Pericardium fibroblast (primary cell): ENCODE measurements at places on chromosomes 12 and 14. TPM values are rescaled to one million over a fixed set of nuclear protein-coding genes. Genes with fewer than 3 reads are reported as not detected.

Gene ABCD2
- under 0.01 and 0.17 TPM in 2 replicates for total RNA-seq

Gene KRT72
- not detected in 2 replicates for total RNA-seq

Gene COX8C
- total RNA-seq, result not detected in 2 replicates

Gene FICD
- total RNA-seq, result 2.0 and 5.0 TPM in 2 replicates
